ENCODE measurements at places on chromosomes 1 and 21. TPM values are rescaled to one million over a fixed set of nuclear protein-coding genes. Genes with fewer than 3 reads are reported as not detected.

Gene SPATA21
- not detected for total RNA-seq

Gene SLC26A9
- not detected for total RNA-seq

Gene CFHR5
- total RNA-seq: not detected

Gene SELENOF
- 142 TPM for total RNA-seq

Gene USP1
- total RNA-seq: 108 TPM

Gene HAPLN2
- total RNA-seq: not detected

Gene SLAMF6
- 46.8 TPM for total RNA-seq

Gene SYDE2
- 3.9 TPM for total RNA-seq

Gene VAMP4
- total RNA-seq: 4.8 TPM

Gene GALE
- total RNA-seq: 48.6 TPM

Gene ALDH4A1
- total RNA-seq: 3.9 TPM

Gene WDR64
- total RNA-seq: 0.32 TPM

Gene TMEM54
- 1.2 TPM for total RNA-seq

Gene TDRD5
- total RNA-seq: not detected

Gene KRTAP10-7
- not detected for total RNA-seq

Gene DYNLT5
- total RNA-seq: not detected

Gene OR2L2
- not detected for total RNA-seq

Gene SMCP
- not detected for total RNA-seq

Gene OTUD3
- 7.3 TPM for total RNA-seq

Gene CYYR1
- total RNA-seq: not detected

Gene ANKRD65
- not detected for total RNA-seq

Gene SPRR2F
- not detected for total RNA-seq

Gene IER5
- 29.7 TPM for total RNA-seq

Gene NCAM2
- total RNA-seq: not detected

Gene LMO4
- 32.8 TPM for total RNA-seq

Gene EXO5
- total RNA-seq: 14.7 TPM

Gene ASTN1
- not detected for total RNA-seq

Gene PPFIA4
- 21.3 TPM for total RNA-seq

Gene GPR153
- total RNA-seq: 0.56 TPM

Gene PAQR6
- total RNA-seq: 4.9 TPM

Gene ADAM30
- total RNA-seq: not detected

Gene SNX7
- total RNA-seq: not detected

Gene KISS1
- not detected for total RNA-seq
